ENCODE measurements at places on chromosomes 7 and 10. TPM values are rescaled to one million over a fixed set of nuclear protein-coding genes. Genes with fewer than 3 reads are reported as not detected.
A peak's percentile ranks its signal among the peaks of the same experiment; 100 is the strongest.

DNA sequence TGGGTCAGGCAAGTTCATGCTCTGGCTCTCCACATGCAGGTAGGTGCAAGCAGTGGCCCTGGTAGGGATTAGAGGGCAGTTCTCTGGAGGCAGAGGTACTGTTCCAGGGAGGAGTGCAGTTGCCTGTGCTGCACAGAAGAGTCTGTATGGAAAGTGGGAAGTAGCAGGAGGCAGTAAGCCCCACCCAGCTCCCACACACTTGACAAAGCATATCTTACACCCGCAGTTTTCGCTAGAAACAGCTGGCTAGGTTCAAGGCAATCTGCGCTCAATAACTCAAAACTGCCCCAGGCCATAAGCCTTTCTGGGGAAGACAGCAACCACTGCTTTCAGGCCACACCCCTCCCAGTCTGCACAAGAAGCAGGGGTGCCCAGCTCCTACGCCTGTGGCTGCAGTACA, 33.1 kb upstream of the ARMC3 start:
- no peak for DNase-seq
- no peak overlapping the region for H3K27ac ChIP-seq
- no peak overlapping the region for H3K4me3 ChIP-seq
- H3K27me3 ChIP-seq = peaks cover 1% of the 10 kb centered on the region
- no peaks in the 10 kb centered on the region for H3K4me1 ChIP-seq

GRCh38 chr7:79507131-79507530, 53.7 kb upstream of the MAGI2 start:
- H3K4me3 ChIP-seq = no peak overlapping the region
- H3K4me1 ChIP-seq = no peaks in the 10 kb centered on the region
- DNase-seq = no peak
- H3K27ac ChIP-seq = no peak overlapping the region
- H3K36me3 ChIP-seq = no peaks in the 10 kb centered on the region
- H3K27me3 ChIP-seq = no peaks in the 10 kb centered on the region

ST8SIA6 gene
- total RNA-seq = 0.38 TPM

BZW2 gene
- total RNA-seq = 89.8 TPM

- peaks cover 15% of the 10 kb centered on the region for H3K4me1 ChIP-seq
- DNase-seq = peak; percentile 29
- H3K4me3 ChIP-seq = no peak overlapping the region
- H3K27ac ChIP-seq = no peak overlapping the region
- H3K27me3 ChIP-seq = peaks cover 25% of the 10 kb centered on the region
- H3K36me3 ChIP-seq = peaks cover 11% of the 10 kb centered on the region
Observed at GRCh38 chr7:143884969-143885559, 16.9 kb downstream of the TCAF1 start.

ASZ1 gene
- total RNA-seq = not detected

DNAJB6 gene
- 90.7 TPM for total RNA-seq

DNA sequence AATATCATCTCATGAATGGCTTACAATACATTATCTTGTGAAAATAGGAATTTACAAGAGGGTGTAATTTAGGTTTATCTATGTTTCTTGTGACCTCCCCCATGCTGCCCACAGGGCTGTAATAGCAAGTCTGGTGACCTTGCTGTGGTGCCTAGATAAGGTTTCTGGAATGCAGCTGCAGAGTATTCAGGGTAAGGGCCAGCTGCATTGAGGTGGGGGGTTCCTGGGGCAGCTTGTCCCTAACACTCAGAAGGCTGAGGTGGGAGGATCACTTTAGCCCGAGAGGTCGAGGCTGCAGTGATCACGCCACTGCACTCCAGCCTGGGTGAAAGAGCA, 5.3 kb upstream of the DHTKD1 start:
- H3K27ac ChIP-seq = no peak overlapping the region
- no peaks in the 10 kb centered on the region for H3K27me3 ChIP-seq
- no peaks in the 10 kb centered on the region for H3K36me3 ChIP-seq
- DNase-seq = no peak
- peaks cover 8% of the 10 kb centered on the region for H3K4me1 ChIP-seq

DNA sequence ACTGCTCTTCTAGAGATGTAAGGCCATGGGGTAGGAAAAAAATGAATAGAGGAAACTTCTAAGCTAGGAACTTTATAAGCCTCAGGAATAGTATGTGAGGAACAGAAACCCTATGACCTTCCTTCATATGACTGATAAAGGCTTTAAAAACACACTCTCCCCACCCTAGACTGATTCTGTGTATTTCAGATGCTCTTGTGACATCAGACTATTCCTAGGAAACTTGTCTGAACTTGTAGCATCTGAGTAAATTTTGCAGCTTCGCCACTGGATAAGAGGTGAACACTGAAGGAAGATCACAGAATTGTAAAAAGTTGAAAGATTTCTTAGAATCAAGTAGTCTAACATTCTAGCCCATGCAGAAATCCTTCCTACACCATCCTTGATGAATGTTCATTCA, 31.0 kb upstream of the CBLL1 start:
- DNase-seq = no peak
- no peak overlapping the region for H3K27ac ChIP-seq
- peaks cover 1% of the 10 kb centered on the region for H3K36me3 ChIP-seq

CALML5 gene
- total RNA-seq = not detected

- H3K4me1 ChIP-seq = peaks cover 14% of the 10 kb centered on the region
- DNase-seq = no peak
- H3K36me3 ChIP-seq = peaks cover 3% of the 10 kb centered on the region
Observed at GRCh38 chr7:77239471-77239870, 39.9 kb upstream of the FGL2 start.

FEZF1 gene
- not detected for total RNA-seq

FANK1 gene
- total RNA-seq = 0.46 TPM

- DNase-seq = no peak
- no peaks in the 10 kb centered on the region for H3K36me3 ChIP-seq
- no peaks in the 10 kb centered on the region for H3K27me3 ChIP-seq
Observed at GRCh38 chr7:137080516-137081203, 212.2 kb downstream of the CHRM2 start.

DNA sequence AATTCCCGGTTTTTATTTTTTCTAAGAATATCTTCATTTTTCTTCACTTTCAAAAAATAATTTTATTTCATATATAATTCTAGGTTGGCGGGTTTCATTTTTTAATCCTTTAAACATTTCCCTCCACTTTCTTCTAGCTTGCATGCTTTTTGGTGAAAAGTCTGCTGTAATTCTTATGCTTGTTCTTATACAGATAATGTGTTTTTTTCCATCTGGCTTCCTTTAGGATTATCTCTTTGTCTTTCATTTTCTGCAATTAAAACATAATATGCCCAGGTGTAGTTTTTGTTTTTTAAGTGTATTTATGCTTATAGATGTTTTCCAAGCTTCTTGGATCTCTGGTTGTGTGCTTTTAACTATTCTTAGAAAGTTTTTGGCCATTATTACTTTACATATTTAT, 341.3 kb upstream of the SEMA3C start:
- no peak for DNase-seq
- H3K36me3 ChIP-seq = no peaks in the 10 kb centered on the region
- no peak overlapping the region for H3K27ac ChIP-seq
- no peaks in the 10 kb centered on the region for H3K27me3 ChIP-seq

DNA sequence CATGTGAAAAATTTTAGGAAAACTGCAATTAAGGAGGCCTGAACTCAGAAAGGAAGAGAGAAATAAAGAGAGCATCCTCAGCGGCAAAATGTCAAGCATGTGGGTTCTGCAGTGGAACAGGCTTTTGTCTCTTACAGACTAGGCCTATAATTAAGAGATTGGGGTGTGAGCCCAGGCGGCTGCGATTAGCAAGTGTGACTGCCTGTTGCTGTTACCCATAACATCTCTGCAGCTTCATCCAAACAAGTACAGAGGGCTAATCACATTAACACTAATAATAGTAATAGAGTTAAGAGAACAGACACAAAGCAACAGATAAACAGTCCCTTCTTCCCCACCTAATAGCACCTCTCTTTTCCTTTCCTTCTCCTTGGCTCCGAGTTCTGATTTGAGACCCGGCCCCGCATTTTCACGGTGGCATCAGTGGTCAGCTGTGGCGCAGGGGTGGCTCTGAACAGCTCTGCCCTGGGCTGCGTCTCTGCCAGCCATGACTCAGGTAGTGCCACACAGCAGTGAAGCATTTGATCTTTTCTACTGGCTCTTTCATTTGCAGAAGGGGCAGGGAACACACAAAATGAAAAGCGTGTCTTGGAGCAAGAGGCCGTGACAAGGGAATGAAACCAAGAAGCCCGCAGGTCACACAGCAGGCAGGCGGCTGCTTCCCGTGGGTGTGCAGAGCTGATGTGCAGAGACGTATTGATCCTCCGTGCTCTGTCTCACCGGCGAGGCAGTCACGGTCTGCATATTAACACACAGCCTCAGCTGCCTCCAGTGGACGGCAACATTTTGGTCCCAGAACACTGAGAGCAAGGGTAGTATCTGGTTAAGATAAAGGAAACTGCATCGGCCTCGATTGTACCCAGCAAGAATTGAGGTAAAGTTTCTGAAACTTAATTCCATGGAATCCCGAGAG, 103.1 kb downstream of the KLF6 start:
- H3K4me3 ChIP-seq = no peak overlapping the region
- H3K36me3 ChIP-seq = no peaks in the 10 kb centered on the region
- no peak for DNase-seq
- no peaks in the 10 kb centered on the region for H3K27me3 ChIP-seq
- no peak overlapping the region for H3K27ac ChIP-seq
- peaks cover 12% of the 10 kb centered on the region for H3K4me1 ChIP-seq

GRCh38 chr10:71658467-71658745, 61.2 kb downstream of the C10orf105 start:
- no peak overlapping the region for H3K27ac ChIP-seq
- H3K36me3 ChIP-seq = no peaks in the 10 kb centered on the region
- no peak overlapping the region for H3K4me3 ChIP-seq
- no peaks in the 10 kb centered on the region for H3K4me1 ChIP-seq
- DNase-seq = no peak
- no peaks in the 10 kb centered on the region for H3K27me3 ChIP-seq

- no peak overlapping the region for H3K4me3 ChIP-seq
- no peak overlapping the region for H3K27ac ChIP-seq
- no peaks in the 10 kb centered on the region for H3K36me3 ChIP-seq
Observed at GRCh38 chr10:35928748-35929147, 286.7 kb upstream of the FZD8 start.

CD36 gene
- not detected for total RNA-seq

TRPV5 gene
- not detected for total RNA-seq

- peaks cover 26% of the 10 kb centered on the region for H3K36me3 ChIP-seq
- peak overlapping the region; percentile 40 for H3K4me3 ChIP-seq
- H3K27me3 ChIP-seq = no peaks in the 10 kb centered on the region
- H3K27ac ChIP-seq = peak overlapping the region; percentile 93
- peak; percentile 88 for DNase-seq
Observed at GRCh38 chr10:80498833-80499741, 38.6 kb upstream of the SH2D4B start.

SLC18A3 gene
- total RNA-seq = not detected

GRCh38 chr7:76165106-76165972, 36.4 kb upstream of the SRRM3 start:
- H3K27me3 ChIP-seq = no peaks in the 10 kb centered on the region
- no peak overlapping the region for H3K4me3 ChIP-seq
- peaks cover 6% of the 10 kb centered on the region for H3K4me1 ChIP-seq
- DNase-seq = no peak
- H3K36me3 ChIP-seq = no peaks in the 10 kb centered on the region

DNA sequence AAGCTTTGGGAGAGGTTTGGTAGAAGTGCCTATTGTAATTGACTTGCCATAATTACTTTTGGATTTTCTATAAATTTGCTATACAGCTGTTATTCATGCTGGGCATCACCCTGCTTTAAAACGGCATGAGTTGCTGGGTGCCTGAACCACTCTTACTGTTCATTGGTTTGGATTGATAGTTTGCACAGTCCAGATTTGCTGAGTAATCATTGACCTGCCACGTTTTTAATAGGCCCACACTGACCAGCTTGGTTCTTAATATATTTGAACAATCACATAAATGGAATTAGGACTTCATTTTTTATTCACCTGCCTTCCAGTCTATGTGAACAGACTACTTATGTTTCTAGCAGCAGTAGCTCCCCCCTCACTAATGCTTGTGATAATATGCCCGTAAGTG, 630.8 kb downstream of the SDK1 start:
- DNase-seq = no peak
- H3K27me3 ChIP-seq = peaks cover 15% of the 10 kb centered on the region
- no peaks in the 10 kb centered on the region for H3K4me1 ChIP-seq
- H3K27ac ChIP-seq = no peak overlapping the region

SNCG gene
- not detected for total RNA-seq

DNA sequence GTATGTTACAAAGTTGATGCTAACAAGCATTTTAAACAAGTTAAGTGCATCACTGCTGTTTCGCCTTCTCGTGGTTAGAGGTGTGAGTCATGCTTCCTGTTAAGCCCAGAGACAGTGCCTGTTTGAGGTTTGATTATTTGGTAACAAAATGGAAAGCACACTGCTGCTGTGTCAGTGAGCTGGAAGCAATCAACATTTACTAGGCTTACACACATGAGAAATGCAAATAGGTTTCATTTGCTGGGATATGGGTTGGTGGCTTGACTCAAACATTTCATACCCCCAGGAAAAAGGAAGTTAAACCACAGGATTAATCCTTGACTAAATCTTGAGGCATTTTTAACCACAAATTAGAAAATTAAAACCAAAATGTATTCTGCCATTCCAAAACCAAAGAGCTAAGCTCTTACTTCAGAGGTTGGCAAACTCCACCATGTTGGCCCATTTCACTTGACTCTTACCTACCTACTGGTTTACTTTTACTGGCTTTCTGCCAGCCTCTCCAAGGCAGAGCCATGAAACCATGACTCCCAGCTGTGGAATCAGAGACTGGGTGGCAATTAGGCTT, 139.2 kb downstream of the ETV1 start:
- no peaks in the 10 kb centered on the region for H3K27me3 ChIP-seq
- no peaks in the 10 kb centered on the region for H3K36me3 ChIP-seq
- DNase-seq = peak; percentile 63
- H3K4me3 ChIP-seq = no peak overlapping the region
- H3K27ac ChIP-seq = no peak overlapping the region

GRCh38 chr10:4372601-4373000, 453.4 kb upstream of the AKR1E2 start:
- no peaks in the 10 kb centered on the region for H3K36me3 ChIP-seq
- H3K4me3 ChIP-seq = no peak overlapping the region
- H3K4me1 ChIP-seq = no peaks in the 10 kb centered on the region
- no peak for DNase-seq
- H3K27ac ChIP-seq = no peak overlapping the region

DNA sequence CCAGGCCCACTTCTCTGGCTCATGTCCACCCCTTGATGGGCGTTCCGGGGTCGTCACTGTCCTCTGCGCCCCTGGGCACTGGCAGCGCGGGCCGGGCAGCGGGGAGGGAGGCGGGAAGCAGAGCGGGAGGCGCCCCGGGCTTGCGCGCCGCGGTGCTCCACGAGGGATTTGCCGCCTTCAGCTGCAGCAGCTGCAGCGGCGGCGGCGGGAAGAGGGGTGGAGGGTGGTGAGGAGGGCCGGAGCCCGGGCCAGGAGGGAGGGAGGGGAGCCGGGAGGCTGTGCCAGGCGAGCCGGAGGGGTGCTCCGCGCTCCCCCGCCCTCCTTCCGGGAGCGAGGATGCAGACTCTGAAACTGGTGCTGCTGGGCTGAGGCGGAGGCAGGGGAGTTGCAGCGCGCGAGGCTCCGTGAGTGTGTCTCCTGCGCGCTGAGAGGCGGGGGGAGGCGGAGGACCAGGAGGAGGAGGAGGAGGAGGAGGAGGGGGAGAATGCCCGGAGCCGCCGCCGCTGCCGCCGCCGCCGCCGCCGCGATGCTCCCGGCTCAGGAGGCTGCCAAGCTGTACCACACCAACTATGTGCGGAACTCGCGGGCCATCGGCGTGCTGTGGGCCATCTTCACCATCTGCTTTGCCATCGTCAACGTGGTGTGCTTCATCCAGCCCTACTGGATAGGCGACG, at the start of gene LHFPL3:
Gene LHFPL3, plus strand, starts transcription at position 308 of the 674 bp plus-strand sequence.
- peaks cover 10% of the 10 kb centered on the region for H3K4me1 ChIP-seq
- H3K27me3 ChIP-seq = peaks cover 38% of the 10 kb centered on the region
- H3K36me3 ChIP-seq = no peaks in the 10 kb centered on the region
- DNase-seq = no peak
- no peak within 1 kb of the TSS for H3K27ac ChIP-seq

ZSWIM8 gene
- 45.1 TPM for total RNA-seq

ELN gene
- total RNA-seq = not detected
